ENCODE measurements at places on chromosomes 7 and 10.

DNA sequence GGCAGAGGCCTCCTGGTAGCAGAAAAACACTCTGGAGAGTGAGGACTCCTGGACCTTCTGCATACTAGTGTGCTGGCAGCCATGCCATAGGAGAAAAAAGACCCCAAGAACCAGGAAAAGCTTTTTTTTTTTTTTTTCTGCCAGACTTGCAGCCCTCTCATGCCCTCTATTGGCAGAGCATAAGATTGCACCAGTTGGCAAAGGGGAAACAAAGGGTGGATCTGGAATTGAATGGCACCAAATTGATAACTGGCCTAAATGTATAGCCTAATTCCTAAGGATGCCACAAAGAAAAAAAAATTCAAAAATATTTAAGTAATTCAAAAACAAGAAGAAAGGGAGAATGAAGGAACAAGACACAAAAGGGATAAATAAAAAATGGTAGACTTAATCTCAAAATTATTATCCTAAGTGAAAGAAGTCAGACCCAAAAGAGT lies 112.5 kb upstream of the GHITM start:
- peak; percentile 52 for DNase-seq

- DNase-seq = no peak
These were observed 12.9 kb downstream of the SGCE start for GRCh38 chr7:94642838-94643653.

DNA sequence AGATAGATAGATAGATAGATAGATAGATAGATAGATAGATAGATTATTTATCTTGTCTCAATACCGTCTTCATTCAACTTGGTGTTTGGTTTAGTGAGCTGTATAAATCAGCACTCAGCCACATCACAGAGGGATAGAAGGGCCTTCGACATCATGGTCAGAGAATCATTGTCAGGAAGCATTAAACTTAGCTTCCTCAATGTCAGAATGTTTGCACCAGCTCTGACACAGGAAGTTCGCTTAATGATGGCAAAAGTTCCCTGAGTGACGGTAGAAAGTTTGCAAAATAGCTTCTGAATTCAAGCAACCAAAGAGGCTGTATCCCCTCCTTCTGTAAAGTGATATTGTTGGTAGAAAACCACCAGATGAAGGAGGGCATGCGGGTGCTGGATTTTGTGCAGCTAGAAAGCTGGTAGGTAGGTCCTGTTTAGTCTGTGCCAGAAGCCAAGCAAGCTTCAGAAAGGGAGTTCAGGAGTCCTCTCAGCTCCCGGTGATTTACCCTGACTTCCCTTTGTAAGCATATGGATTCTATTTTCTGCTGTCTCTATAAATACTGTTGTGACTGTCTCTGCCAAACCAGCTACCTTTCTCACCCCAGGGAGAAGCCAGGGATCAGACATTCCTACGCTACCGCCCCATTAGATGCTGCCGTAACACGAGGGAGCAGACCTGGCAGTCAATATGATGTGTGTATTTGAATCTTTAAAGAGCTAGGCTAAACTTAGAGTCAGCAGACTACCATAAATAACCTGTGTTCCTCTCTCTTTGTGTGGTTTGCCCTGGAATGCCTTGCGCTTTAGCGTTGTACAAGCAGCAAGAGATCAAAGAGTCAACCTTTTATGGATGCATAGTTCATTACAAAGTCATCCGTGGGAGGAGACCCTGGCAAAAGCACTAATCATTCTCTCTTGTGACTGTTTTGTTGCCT lies 200.5 kb upstream of the KIAA1217 start:
- DNase-seq = peak; percentile 47

GRCh38 chr7:24885305-24885704 lies 94.7 kb downstream of the OSBPL3 start:
- no peak for DNase-seq

- no peak for DNase-seq
These were observed 23.3 kb upstream of the AGBL3 start for GRCh38 chr7:134963036-134963435.

GRCh38 chr10:117652228-117653169 lies 110.0 kb downstream of the EMX2 start:
- no peak for DNase-seq

DNA sequence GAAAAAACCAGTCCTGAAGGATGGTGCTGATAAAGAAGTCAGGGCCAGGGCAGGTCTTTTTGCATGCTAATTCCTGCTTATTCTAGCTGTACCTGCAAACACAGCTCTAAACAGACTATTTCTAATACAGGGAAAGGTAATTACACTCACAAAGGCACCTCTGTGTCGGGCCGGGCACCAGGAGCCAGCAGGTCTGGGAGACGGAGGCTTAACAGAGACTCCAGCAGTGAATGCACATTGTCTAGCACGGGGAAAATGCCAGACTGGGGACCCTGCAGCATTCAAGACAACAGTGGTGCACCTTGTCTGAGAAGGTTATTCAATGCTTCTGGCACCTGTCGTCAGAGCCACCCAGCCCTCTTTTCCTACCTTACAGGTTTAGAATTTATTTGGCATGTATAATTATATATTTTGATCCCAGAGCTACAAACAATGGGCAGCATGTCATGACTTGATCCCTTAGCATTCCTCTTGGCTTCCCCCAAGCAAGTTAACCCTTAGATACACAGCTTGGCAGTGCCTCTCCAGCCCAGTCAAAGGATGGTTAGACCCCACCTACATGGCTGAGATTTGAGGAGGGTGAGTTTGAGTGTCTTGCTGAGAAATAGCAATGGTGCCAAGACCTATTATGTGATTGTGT lies 185.2 kb downstream of the SLC25A13 start:
- DNase-seq = no peak

GRCh38 chr10:132180736-132181135 lies 6.0 kb upstream of the DPYSL4 start:
- no peak for DNase-seq

DNA sequence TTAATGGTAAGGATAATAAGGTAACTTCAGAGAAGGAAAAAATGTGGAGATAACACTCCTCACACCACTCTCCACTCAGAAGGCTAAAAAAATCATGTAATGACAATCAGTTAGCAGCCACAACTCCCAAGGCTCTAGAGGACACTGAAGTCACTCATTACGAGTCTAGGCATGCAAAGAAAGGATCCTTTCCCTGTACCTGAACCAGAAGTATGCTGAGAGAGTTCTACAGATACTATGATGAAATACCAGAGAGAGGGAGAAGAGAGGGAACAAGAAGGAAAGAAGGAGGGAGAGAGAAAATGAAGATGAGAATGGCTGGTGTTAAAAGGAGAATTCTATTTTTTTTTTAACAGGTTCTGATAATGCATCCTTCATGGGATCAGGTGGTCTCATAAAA lies 224.3 kb upstream of the PLXNA4 start:
- no peak for DNase-seq

DNA sequence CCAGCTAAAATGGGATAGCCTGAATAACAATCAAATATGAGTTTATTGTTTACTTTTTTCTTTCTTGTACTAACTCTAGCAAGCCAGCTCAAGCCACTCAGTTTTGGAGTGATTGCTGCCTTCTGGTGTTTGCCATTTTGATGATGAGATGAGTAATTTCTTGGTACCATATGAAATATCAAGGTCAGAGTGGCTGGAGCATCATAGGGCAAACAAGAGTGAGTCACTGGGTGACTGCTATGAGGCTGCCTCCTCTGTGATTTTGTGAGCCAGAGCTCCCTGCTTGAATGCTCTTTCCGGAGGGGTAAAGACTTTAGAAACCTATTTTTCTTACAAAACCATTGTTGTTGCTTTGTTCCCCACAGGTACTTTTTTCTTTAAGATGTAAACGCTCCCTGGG lies 295.6 kb downstream of the PRKG1 start:
- DNase-seq = no peak

DNA sequence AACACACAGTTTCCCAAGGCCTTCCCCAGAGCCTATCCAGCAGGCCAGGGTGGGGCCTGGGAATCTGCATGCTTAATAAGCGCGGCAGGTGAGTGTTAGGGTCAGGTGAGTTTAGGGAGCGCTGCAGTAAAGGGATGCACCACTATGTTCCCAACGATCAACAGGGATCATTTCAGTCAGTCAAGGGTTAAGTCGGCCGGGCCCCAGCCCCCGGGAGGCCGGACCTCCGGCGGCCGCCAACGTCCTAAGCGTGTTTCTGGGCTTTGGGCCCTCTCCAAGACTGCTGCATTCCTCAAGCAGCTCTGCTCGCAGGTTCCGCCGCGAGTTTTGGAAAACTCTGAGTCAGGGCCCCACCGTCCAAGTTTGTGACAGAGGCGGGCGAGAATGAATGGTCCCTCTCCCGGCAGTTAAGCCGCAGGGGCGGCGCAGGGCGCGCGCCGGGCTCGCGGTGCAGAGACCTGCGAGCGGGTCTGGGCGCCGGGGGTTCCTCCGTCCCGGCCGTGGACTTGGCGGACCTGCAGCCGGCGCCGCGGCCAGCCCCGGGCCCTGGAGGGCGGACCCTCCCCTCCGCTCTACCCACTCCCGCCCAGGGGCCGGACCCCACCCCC lies 81.6 kb downstream of the ARHGAP22 start:
- DNase-seq = peak; percentile 54

DNA sequence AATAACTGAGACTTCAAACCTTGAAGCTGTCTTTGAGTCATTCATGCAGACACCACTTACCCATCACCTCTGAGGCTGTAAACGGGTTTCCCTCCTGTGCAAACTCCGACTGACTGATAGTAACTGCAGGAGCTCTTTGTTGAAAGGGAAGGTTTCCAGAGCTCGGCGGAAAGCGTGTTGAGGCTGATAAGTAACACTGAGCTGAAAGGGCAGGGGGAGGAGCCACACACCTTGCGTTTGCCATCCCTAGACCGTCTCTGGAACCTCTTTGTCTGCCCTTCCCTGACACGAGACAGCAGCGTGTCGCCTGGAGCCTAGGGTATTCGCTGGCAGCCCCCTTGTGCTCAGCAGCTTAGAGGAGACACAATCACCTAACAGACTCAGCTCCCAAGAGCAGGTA lies 134.0 kb downstream of the PAXIP1 start:
- DNase-seq = no peak

GRCh38 chr7:118794419-118794818 lies 569.9 kb downstream of the ANKRD7 start:
- DNase-seq = no peak

- no peak for DNase-seq
These were observed 210.1 kb downstream of the TNS3 start for GRCh38 chr7:47371733-47372368.

GRCh38 chr7:150716368-150716767 lies at the start of gene GIMAP1:
GIMAP1 (plus strand) TSS chr7:150716613; CDS start chr7:150719048, 2,435 bp downstream.
- DNase-seq = no peak

DNA sequence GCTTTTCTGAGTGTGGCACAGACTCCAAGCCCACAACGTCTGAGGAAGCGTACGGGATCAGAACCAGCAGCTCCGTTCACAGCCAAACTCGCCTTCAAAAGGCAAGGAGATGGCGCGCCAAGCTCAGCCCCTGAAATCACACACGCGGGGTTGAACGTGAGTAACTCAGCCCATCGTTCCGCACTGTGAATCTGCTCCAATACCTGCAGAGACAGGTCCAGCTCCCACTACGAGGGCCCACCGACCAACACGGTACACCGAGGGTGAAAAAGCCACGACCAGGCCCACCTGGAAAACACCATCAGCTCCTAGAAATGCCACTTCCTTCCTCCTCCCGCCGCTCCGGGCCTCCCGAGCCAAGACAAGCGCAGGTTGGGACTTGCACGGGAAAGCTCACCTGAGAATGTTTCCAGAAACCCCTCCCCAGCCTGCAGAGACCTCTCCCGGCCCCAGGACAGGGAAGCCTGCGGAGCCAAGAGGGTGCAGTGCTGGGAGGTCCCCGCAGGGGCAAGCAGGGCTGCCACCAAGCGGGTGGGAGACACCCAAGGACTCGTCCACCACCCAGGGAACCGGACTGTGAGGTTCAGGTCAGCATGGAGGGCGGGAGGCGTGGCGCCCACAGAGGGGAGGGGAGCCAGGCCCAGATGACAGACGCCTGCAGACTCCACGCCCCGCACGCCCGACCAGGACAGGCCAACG lies 93.9 kb upstream of the PDGFA start:
- no peak for DNase-seq

GRCh38 chr10:76882245-76882644 lies 755.4 kb downstream of the KCNMA1 start:
- no peak for DNase-seq

- DNase-seq = no peak
These were observed 121.4 kb downstream of the CDK14 start for GRCh38 chr7:90717296-90718060.

DNA sequence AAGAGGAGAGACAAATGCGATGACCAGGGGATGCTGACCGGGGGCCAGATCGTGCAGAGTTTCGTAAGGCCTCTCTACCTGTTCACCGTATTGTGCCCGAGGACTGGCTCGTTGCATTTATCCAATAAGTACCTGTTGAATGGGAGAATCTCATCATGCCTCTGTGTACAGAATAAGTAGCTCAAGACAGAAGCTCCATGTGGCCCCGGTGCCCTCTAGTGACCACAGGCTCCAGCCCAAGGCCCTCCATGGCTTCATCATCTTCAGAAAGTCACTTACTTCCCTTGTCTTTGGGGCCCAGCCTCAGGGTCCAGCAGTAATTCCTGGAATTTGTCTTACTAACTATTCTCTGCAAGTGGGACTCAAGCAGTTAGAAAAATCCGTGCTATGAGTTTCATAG lies 151.0 kb downstream of the CHN2 start:
- peak; percentile 34 for DNase-seq

DNA sequence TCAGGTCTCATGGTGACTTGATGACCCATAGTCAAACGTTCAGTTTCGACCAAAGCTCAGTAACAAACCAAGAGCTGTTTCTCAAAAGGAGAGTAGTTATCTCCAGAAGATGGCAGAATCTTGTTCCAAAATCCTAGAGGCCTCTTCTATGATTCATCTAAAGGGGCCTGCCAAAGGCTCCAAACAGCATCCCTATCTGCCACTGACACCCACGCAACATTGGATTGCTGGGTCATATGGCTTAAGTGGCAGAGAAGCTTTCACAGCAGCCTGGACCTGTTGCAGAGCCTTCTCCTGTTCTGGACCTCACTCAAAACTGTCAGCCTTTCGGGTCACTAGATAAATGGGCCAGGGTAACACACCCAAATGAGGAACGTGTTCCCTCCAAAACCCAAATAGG lies 54.0 kb upstream of the LRRC18 start:
- DNase-seq = no peak

GRCh38 chr10:15725603-15726002 lies 5.9 kb upstream of the ITGA8 start:
- peak; percentile 26 for DNase-seq

- DNase-seq = no peak
These were observed 15.1 kb downstream of the GCK start for GRCh38 chr7:44173911-44174693.

- DNase-seq = no peak
These were observed 99.1 kb upstream of the JCAD start for GRCh38 chr10:30158325-30158960.

DNA sequence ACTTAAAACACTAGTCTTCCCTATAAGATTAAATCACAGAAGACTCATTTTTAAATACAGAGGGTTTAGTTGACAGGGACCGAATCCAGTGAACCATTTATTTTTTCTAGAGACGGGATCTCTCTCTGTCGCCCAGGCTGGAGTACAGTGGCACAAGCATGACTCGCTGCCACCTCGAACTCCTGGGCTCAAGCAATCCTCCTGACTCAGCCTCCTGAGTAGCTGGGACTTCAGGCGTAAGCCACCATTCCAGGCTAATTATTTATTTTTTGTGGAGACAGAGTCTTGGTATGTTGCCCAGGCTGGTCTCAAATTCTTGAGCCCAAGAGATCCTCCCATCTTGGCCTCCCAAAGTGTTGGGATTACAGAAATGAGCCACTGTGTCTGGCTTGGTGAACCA lies 20.9 kb upstream of the LYZL1 start:
- no peak for DNase-seq

- DNase-seq = no peak
These were observed 112.7 kb downstream of the ICA1 start for GRCh38 chr7:8149222-8149621.

All from retina (tissue), 1 donor.